PC-3 (cell line): ENCODE measurements at places on chromosomes 16 and 17.

DNA sequence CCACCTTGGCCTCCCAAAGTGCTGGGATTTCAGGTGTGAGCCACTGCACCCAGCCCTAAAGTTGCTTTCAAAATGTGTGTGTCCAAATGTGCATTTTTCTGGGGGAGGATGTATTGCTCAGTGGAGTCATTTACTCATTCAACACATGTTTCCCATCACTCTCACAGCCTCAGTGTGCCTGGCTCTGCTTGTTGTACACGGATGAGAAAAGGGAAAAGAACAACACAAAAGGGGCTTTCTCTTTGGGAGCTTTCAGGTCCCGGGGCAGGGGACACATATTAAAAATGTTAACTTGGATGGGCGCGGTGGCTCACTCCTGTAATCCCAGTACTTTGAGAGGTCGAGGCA, 1.7 kb upstream of the PPL start:
- DNase-seq, result no peak

- DNase-seq, result no peak
Measured at GRCh38 chr16:66599726-66600125, 4.8 kb upstream of the CMTM3 start.

- no peak for DNase-seq
Measured at GRCh38 chr17:2594722-2595599, 1.5 kb downstream of the PAFAH1B1 start.

DNA sequence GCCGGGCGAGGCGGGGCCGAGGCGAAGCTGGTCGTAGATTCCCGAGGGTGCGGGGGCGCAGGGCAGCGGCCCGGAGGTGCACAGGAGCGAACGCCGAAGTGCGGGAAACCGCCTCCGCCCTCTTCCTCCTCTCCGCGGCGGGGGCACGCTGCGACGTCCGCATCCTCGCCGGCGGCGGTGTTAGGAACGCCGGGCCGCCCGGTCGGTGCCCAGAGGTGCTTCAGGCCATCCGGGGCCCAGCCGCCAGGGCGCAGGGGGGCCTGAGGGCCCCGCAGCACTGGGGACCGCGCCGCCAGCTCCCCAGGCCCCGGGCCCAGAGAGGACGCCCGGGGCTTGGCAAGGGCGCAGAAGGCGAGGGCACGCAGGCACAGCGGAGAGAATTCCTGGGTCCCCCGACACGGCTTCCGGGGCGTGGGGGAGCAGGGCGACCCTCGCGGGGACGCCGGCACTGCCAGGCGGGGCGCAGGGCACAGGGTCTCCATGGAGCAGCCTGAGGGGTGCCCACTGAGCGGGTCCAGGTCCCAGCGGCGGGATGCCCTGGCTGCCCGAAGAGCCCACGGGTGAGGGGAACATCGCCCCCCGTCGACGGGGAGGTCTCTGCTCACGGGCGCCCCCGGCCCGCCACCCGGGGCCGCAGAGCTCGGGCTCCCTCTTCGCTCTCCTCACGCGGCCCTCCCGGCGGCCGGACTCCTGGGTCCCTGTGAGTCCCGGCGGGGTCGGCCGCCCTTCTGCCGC, 576 bp downstream of the EPOP start:
- no peak for DNase-seq

- DNase-seq, result no peak
Measured at GRCh38 chr17:72772331-72772821, 320.1 kb downstream of the SLC39A11 start.

DNA sequence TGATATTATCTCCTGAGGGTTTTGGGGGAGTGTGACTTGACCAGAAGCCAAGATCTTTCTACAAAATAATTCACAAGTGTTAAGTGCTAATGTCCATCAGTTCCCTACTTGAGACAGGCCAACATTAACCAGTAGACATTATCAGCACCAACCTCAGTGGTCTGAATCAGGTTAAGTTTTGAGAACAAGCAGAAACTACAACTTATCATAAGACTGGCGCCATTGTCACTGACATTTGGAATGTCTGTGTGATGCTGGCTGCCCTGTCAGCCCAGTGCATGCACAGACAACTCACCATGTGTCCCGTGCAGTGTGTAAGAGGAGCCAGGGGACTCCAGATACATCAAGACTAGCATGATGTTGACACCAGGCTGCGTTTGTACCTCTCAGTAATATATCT, 76.8 kb downstream of the CCDC182 start:
- no peak for DNase-seq

GRCh38 chr16:77738706-77739558, 16.6 kb downstream of the NUDT7 start:
- no peak for DNase-seq

DNA sequence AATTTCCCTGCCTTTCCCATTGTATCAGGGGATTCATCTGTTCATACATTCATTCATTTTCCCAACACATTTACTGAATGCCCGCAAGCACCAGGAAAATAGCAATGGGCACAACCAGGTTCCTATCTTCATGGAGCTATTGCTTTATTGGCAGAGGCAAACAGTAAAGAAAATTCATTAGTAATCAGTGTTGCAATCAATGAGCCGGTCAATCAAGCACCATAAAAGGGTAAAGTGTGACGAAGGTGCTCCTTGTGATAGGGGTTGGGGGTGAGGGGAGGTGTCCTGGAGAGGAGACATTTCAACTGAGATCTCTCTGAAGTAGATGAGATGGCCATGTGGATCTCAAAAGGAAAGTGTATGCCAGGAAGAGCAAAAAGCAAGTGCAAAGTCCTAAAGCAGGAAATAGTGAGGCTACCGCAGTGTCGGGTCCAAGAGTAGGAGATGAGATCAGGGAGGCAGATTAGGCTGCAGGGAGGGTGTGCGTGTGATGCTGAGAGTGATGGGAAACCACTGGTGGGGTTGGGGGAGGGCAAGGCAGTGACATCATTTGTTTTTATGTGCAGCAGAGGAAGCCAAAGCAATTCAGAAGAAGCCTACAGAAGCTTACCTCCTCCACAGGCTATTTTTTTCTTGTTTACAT, 28.4 kb downstream of the CDH13 start:
- DNase-seq, result no peak

GRCh38 chr16:87382023-87382785, 1.4 kb downstream of the FBXO31 start:
- no peak for DNase-seq

DNA sequence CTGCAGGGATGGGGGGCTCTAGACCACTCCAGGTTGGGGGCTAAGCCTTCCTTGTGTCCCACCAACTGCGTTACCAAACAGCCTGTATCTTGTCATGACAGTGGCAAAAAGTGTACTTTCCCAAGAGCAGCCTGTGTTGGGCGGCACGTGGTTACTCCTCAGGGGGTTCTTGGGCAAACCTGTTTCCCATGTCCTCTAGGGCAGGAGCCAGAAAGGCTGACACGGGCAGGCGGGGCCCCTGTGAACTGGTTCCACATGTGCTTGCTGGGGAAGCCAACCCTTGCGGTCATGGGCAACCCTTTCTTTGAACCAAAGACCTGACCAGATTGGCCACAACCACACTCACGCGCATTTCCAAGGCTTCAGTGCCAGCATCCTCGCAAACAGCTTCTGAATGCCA, 228.5 kb downstream of the RBFOX3 start:
- DNase-seq, result no peak

GRCh38 chr16:57475711-57476339, 10.5 kb downstream of the DOK4 start:
- DNase-seq, result peak; percentile 15

DNA sequence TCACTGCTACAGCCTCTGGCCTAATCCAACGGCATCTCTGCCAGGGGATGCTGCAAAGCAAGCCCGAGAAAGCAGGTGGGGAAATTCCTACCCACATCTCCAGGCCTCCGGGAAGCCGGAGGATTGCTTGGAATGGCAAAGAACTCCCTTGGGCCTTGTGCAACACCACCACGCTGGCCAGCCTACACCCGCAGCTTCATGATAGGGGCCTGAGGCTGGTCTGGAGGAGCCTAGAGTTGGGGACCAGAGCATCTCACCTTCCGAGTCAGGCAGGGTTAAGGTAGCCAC, 20.3 kb downstream of the GGA3 start:
- DNase-seq, result no peak

- no peak for DNase-seq
Measured at GRCh38 chr16:75494184-75494583, 1.1 kb downstream of the CHST6 start.

DNA sequence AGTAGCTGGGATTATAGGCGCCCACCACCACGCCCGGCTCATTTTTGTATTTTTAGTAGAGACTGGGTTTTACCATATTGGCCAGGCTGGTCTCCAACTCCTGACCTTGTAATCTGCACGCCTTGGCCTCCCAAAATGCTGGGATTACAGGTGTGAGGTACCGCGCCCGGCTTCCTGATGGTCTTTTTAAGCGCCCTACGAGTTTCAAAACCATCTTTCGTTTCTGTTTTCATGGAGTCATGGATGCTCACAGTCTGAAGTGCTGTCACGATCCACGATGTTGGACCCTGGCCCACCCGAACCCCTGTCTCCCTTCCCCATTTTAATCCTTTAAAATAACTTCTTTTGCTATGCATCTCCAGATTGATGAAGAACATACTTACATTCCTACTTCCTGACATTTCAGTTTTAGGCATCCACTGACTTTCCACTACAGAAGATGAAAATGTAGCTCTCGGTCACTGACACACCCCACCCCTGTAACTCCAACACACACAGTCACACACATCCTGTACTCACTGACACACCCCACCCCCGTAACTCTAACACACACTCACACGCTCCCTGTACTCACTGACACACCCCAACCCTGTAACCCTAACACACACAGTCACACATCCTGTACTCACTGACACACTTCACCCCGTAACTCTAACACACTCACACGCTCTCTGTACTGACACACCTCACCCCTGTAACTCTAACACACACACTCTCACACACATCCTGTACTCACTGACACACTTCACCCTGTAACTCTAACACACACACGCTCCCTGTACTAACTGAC, 22.6 kb upstream of the WDR45B start:
- no peak for DNase-seq

GRCh38 chr17:13030459-13031300, 12.9 kb upstream of the ELAC2 start:
- DNase-seq, result peak; percentile 87

GRCh38 chr16:85750827-85751697, at the start of gene C16orf74:
Gene C16orf74 (minus strand): TSS chr16:85751096. CDS start chr16:85735217, 15,879 bp downstream.
- DNase-seq, result peak; percentile 71

- peak; percentile 74 for DNase-seq
Measured at GRCh38 chr17:3558603-3559269, 1.1 kb upstream of the TRPV3 start.

DNA sequence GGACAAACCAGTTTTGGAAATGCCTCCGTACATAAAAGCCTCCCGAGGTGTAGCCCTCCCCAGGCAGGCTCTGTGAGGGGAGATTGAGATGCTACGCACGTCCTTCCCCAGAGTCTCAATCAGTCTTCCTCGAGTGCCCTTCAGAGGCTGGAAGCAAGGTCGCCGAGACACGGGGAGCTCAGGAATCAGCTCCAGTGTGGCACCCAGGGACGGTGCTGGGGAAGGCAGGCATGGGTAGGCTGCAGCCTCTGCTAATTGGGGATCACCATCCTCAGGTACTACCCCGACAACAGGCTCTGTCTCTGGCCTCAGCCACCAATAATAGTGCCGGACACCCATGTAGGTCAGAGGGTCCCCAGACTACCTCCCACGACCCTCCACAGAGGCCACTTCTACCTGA, 28.1 kb upstream of the GSG1L start:
- DNase-seq, result no peak

DNA sequence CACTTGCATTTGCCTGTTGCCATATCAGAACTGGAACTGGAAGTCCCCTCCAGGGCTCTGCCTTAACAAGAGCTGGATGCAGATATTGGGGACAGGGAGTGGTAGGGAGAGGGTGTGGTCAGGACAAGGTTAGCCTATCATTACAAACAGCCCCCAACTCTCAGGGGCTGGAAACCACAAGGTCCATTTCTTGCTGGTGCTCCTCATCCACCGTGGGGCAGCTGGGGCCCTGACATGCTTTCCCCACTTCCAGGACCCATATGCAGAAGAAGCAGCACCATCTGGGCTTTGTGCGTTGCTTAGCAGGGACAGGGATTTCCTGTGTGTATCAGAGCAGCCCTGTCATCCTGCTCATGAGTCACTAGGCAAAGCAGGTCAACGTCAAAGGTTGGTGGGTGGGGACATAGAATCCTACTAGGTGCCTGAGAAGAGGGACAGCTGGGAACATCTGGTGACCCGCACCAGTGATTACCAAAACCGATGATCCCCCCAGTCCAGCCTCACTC, 26.9 kb downstream of the RGS9 start:
- DNase-seq, result peak; percentile 80

- peak; percentile 20 for DNase-seq
Measured at GRCh38 chr17:80146121-80147034, 550 bp downstream of the EIF4A3 start.

GRCh38 chr17:61579347-61579746, 11.7 kb downstream of the NACA2 start:
- no peak for DNase-seq

DNA sequence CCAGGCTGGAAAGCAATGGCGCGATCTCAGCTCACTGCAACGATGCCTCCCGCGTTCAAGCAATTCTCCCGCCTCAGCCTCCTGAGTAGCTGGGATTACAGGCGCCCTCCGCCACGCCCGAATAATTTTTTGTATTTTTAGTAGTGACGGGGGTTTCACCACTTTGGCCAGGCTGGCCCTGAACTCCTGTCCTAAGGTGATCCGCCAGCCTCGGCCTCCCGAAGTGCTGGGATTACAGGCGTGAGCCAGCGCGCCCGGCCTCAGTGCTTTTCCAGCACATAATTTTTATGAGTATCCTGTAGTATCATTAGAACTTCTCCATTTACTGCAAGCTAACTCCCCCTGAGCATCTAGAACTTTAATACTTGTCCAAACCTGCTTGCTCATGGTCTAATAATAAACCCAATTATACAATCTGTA, 1.8 kb downstream of the UBE2G1 start:
- no peak for DNase-seq

GRCh38 chr17:12613566-12613965, 52.1 kb upstream of the MYOCD start:
- DNase-seq, result no peak
